Keratinocyte (primary cell): ENCODE measurements at places on chromosomes 7 and 10. TPM values are rescaled to one million over a fixed set of nuclear protein-coding genes. Genes with fewer than 3 reads are reported as not detected.

Gene PNLIPRP2
- not detected in 3 replicates for polyA plus RNA-seq

Gene GPR22
- polyA plus RNA-seq = not detected in 3 replicates

Gene KIAA1549
- 0.70 to 1.6 TPM (median 1.1 TPM) in 3 replicates for polyA plus RNA-seq

Gene CALHM3
- polyA plus RNA-seq = not detected in 3 replicates

Gene ANKRD7
- 0.10 to 0.32 TPM (median 0.26 TPM) in 3 replicates for polyA plus RNA-seq

Gene TMEM236
- polyA plus RNA-seq = 0.05 to 0.13 TPM (median 0.12 TPM) in 3 replicates

Gene C10orf95
- 0.60 to 0.81 TPM (median 0.63 TPM) in 3 replicates for polyA plus RNA-seq

Gene SSC4D
- polyA plus RNA-seq = 0.98 to 1.6 TPM (median 1.1 TPM) in 3 replicates

Gene LAMB1
- polyA plus RNA-seq = 74.1 to 97.9 TPM (median 79.8 TPM) in 3 replicates

Gene PTN
- 0.04 TPM in 1 of 3 replicates, not detected in the others for polyA plus RNA-seq

DNA sequence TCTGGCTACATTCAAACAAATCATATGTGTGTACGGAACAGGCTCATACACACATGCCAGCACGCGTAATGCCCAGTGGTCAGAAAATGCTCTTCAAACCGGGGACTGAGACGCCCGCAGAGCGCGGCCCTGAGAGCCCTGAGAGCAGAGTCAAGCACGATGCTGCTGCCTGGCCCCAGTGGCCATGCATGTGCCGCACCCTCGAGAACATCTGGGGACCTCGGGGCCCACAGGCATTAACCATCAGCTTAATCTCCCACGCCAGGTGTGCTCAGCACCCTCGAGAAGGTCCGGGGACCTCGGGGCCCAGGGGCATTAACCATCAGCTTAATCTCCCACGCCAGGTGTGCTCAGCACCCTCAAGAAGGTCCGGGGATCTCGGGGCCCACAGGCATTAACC lies 163.1 kb downstream of the PTPRN2 start:
- no peak for DNase-seq

GRCh38 chr10:10120671-10121070 lies 897.0 kb upstream of the CELF2 start:
- no peak for DNase-seq

GRCh38 chr7:42065942-42066341 lies 171.1 kb downstream of the GLI3 start:
- DNase-seq = no peak

DNA sequence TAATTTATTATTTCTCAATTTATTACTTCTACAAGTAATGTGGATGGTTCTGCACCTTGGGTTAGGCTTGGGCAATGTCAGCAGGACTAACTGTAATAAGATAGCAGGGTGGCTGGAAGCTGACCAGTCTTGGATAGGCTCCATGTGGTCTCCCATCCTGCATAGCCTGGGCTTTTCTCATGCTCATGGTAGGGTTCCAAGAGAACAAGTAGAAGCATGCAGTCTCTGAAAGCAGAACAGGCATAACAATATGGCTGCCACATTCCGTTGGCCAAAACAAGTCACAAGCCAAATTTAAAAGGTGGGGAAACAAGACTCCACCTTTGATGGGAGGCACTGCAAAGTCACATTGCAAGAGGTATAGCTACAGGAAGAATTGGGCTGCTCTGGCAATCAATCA lies 98.6 kb upstream of the MDFIC start:
- DNase-seq = peak; percentile 45

GRCh38 chr7:150955519-150956394 lies 22.4 kb downstream of the KCNH2 start:
- DNase-seq = no peak

- no peak for DNase-seq
Measured at GRCh38 chr10:98323221-98324164, 55.5 kb upstream of the LOXL4 start.

DNA sequence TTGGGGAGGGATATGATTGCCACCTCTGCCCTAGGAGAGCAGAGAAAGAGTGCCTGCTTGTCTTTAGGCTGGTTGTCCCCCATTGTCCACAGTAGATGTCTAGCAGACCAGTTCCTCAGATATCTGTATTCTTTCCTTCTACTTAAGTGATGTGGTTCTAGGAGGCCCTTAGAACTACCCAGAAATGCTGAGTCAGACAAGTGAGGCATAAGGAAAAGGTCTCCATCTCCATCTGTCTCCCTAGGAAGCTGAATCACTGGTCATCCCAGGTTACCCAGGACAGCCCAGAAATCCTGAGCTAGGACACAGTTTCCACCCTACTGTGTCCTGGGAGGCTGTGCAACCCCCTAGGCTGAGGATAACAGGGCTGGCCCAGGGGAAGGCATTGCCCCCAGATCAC lies 93.4 kb upstream of the INHBA start:
- DNase-seq = no peak

- DNase-seq = no peak
Measured at GRCh38 chr7:107274506-107274905, 105.7 kb downstream of the HBP1 start.

DNA sequence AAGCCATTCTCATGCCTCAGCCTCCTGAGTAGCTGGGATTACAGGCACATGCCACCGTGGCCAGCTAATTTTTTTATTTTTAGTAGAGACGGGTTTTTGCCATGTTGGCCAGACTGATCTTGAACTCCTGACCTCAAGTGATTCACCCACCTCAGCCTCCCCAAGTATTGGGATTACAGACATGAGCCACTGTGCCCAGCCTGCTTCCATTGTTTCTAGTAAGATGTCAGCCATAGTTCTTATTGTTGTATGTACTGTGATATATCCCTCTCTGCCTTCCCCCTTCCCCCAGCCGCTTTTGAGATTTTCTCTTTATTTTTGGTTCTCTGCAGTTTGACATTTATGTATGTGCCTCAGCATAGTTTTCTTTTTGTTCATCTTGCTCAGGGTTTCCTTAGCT lies 87.9 kb upstream of the KLF14 start:
- DNase-seq = no peak

DNA sequence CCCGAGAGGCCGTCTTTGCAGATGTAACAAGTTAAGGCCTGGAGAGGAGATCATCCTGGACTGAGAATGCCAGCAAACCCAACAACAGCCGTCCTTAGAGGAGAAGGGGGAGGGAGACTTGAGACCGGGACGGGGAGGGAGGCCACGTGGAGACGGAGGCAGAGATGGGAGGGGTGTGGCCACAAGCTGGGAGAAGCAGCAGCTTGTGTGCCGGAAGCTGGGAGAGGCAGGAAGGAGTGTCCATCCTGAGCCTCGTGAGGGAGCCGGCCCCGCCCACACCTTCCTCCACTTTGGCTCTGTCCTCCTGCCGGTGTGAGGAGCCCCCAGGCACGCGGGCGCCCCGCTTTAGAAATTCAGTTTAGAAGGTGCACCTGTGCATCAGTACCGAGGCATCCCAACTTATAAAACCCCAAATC lies 95.7 kb downstream of the DNAJB6 start:
- DNase-seq = peak; percentile 52

- DNase-seq = no peak
Measured at GRCh38 chr10:123139521-123140163, 3.9 kb downstream of the HMX3 start.

- no peak for DNase-seq
Measured at GRCh38 chr10:73785721-73786511, 510 bp downstream of the ZSWIM8 start.

GRCh38 chr10:105797234-105797890 lies 1156.3 kb downstream of the SORCS3 start:
- no peak for DNase-seq

DNA sequence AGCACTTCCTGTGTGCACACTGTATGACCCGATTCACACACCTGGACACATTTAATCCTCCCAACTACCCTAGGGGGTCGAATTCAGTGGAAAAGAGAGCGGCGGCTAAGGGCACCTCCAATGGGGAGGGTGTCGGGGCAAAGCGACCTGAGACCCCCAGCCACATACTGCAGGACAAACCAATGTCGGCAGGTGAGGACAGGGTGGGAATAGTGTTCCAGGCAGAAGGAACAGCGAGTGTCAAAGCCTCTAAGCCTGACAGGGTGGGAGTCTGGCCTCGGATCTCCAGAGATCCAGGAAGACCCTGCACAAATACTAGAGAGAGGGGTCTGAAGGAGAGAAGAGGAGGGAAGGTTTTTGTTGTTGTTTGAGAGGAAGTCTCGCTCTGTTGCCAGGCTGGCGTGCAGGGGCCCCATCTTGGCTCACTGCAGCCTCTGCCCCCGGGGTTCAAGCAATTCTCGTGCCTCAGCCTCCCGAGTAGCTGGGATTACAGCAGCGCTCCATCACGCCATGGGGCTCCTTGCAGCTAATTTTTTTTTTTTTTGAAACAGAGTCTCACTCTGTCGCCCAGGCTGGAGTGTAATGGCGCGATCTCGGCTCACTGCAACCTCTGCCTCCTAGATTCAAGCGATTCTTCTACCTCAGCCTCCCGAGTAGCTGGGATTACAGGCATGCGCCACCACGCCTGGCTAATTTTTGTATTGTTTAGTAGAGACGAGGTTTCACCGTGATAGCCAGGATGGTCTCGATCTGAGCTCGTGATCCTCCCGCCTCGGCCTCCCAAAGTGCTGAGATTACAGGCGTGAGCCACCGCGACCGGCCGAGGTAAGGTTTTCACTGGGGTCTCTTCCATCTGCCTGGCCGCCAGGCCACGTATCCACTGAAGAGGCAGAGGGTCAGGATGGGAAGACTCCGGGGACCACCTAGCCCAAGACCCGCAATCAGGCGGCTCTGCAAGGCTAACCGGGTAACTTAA lies 1.2 kb upstream of the ARPC1B start:
- no peak for DNase-seq

GRCh38 chr7:85479918-85480643 lies 293.2 kb upstream of the SEMA3D start:
- DNase-seq = no peak

DNA sequence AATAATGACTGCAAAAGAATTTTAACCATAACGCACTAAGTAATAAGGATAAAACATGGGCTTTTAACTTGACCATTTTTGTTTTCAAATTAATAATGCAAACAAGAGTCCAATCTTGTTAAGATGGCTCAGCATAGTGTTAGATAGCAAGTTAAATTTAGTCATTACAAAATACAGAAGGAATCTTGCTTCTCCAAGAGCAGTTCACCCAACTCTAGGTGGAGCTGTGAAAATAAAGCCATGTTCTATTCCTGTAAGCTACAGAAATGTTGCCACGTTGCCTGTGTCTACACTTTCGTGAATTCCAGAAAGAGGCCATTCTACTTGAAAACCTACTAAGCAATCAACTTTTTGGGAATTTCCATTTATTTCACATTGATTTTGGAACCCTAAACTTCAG lies 191.9 kb downstream of the SFMBT2 start:
- no peak for DNase-seq

- DNase-seq = no peak
Measured at GRCh38 chr10:46293832-46294640, 7.2 kb downstream of the ANTXRL start.

- DNase-seq = no peak
Measured at GRCh38 chr10:132865851-132866600, 76.3 kb downstream of the CFAP46 start.

GRCh38 chr10:13496931-13497330 lies 31.9 kb downstream of the BEND7 start:
- no peak for DNase-seq

- DNase-seq = no peak
Measured at GRCh38 chr7:26305090-26305868, 13.6 kb downstream of the SNX10 start.

GRCh38 chr10:61329854-61330253 lies 123.3 kb downstream of the TMEM26 start:
- no peak for DNase-seq

DNA sequence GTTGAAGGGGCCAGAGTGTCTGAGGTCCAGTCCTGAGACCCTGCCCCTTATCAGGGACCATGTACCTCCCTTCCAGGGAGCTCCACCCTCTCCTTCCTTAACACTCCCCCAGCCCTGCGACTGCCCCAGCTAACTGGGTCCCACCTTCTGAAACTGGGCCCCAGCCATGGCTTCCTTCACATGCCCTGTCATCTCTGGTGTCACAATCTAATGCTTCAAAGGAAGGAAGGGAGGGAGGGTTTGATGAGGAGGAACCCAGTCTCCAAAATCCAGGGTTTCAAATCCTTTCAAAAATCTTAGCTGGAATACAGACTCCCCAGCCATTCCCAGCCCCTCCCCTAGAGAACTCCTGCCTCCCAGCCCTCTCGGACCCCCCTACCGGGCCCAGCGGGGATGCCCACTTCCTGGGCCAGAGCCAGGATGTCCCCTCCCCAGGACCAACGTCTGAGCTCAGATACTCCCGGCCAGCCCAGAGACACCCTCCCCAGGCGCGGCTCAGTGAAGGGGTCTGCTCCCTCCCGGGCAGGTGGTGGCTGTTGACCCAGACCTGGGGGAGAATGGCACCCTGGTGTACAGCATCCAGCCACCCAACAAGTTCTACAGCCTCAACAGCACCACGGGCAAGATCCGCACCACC lies 18.0 kb downstream of the C10orf105 start:
- no peak for DNase-seq

DNA sequence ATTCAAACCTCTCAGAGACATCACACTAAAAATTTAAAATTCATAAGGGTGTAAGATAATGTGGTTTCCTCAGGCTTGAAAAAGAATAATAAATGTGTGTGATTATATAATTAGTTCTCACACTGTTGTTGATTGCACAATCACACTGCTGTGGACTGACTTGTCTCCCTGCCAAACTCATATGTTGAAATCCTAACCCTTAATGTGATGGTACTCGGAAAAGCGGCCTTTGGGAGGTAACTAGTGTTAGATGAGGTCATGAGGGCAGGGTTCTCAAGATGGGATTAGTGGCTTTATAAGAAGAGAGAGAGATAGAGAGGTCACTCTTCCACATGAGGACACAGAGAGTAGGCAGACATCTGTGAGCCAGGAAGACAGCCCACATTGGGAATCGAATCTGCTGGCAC lies 128.5 kb upstream of the COL1A2 start:
- no peak for DNase-seq

DNA sequence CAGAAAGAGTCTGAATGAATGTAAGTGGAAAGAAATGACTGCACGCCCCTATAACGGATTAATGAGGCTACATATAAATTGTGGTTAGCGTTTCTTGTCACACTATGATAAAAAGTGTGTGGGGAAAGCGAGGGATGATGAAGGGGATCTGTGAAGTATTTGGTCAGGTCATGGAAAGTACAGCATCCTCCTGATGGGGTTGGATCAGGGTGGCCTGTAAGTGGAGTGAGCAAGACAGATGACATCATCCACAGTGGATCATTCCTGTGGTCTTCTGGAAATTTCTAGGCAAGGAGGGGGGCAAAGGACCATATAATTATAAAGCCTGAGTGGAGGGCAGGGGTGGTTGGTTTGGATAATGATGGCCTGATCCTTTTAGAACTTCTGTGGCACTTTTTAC lies 606.0 kb downstream of the INHBA start:
- no peak for DNase-seq

DNA sequence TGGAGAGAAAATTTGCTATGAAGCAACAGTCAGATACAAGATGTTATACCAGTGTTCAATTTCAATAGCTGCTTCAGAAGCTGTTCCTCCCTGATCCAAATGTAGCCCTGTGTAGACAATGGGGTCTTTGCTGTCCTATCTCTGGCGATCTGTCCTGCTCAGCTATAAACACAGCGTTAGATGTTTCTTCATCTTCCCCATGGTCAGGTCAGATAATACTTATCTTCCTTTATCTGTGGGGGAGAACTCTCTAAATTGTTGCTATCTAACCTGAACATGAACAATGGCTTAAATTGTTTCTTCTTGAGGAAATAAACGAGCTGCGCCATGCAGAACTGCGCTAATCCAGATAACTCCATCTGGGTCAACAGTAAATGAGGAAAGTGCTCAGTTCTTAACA lies 15.6 kb upstream of the KIAA1217 start:
- no peak for DNase-seq
